DMS 273 treated with DMSO at 0.1 percent for 48 hours (cell line): ENCODE measurements at places on chromosomes 4 and X.

- DNase-seq = no peak
These were observed 10.3 kb downstream of the SRPX2 start for GRCh38 chrX:100654261-100654660.

DNA sequence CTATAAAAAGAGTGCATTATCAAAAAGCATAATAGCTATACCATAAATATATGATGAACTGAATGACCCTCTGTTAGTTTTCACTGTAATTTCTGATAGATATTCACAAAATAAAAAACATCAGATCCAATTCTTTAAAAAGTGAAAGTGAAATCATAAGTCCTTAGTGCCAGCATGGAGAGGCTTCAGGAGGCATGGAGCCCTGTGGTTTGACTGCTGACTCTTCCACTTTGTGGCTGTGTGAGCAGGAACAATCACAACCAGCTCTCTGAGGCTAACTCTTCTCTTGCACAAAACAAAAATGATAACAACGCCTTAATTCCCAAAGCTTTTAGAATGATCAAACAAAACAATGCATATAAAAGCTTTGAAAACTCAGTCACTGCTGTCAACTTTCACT, 1143.9 kb downstream of the PDHA2 start:
- DNase-seq = no peak

GRCh38 chr4:54228961-54229501, at the start of gene PDGFRA:
Gene PDGFRA (plus strand): TSS chr4:54229293. CDS start chr4:54258769, 29,476 bp downstream.
- peak; percentile 33 for DNase-seq

- no peak for DNase-seq
These were observed 28.3 kb downstream of the RFC1 start for GRCh38 chr4:39337841-39338240.

DNA sequence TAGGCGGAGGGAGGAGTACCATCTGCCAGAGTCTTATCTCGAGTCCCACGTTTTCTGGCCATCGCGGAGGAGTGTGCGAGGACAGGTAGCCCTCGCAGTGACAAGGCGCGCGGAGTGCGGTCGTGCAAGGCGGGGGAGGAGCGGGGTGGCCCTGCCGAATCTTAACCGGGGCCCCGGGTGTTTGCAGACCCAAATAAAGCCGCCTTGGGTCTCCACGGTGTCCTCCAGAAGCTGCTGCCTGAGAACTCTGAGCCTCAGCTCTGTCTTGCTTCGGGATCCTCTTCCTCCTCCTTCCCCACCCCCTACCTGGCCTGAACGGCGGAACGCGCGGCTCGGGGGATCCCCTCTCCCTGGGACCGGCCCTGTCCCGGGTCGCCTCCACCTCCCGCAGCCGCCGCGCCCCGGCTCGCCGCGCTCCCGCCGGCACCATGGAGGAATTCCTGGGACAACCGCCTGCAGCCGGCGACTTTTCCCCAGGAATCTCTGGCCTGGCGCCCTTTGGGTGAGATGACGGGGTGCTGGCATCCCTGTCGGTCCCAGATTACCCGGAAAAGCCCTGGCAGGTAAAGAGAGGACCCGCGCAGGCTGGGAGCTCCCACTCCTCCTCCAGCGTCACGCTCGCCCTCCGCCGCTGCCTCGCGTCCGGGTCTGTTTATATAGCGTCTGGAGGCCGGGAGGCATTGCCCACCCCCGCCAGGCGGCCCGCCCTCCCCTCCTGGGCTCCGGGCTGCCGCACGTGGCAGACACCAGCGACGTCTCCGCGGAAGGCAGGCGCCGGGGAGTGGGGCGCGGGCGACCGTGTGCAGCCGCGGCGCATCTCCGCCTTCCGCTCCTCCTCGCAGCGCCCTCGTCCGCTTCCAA, at the start of gene GALNTL6:
Gene GALNTL6 (plus strand): TSS at position 740 of the 861 bp plus-strand sequence.
- no peak for DNase-seq

- peak; percentile 74 for DNase-seq
These were observed 143.4 kb upstream of the MED14 start for GRCh38 chrX:40878766-40879165.

DNA sequence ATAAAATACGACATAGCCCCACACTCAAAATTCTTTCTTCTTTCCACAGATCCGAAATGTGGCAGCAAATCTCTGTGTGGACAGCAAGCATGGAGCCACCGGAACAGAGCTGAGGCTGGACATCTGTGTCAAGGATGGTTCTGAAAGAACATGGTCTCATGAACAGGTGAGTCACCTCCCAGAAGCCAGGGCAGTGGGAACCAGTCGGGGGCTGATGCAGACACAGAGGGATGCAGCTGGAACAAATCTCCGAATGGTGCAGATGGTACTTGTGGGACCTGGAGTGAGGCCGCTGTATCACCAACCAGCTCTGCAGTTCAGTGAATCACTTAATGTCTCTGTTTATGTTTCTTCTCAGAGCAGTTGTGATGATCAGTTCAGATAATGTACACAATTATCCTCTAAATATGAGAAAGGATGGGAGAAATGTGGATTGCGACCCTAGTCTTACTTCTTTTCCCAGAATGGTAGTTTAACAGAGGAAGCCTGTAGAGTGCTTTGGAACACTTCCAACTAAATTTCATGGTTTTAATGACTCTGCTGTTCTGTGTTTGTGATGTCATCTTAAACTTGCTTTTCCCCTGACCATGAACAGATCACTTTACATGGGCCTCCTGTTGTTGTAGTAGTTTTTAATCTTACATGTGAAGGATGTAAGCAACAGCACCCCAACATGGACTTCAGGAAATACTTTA, 159.3 kb upstream of the GALNT7 start:
- DNase-seq = no peak

- no peak for DNase-seq
These were observed 41.6 kb upstream of the SLC25A4 start for GRCh38 chr4:185101354-185101890.

GRCh38 chr4:43471950-43472349, 579.4 kb downstream of the GRXCR1 start:
- no peak for DNase-seq

DNA sequence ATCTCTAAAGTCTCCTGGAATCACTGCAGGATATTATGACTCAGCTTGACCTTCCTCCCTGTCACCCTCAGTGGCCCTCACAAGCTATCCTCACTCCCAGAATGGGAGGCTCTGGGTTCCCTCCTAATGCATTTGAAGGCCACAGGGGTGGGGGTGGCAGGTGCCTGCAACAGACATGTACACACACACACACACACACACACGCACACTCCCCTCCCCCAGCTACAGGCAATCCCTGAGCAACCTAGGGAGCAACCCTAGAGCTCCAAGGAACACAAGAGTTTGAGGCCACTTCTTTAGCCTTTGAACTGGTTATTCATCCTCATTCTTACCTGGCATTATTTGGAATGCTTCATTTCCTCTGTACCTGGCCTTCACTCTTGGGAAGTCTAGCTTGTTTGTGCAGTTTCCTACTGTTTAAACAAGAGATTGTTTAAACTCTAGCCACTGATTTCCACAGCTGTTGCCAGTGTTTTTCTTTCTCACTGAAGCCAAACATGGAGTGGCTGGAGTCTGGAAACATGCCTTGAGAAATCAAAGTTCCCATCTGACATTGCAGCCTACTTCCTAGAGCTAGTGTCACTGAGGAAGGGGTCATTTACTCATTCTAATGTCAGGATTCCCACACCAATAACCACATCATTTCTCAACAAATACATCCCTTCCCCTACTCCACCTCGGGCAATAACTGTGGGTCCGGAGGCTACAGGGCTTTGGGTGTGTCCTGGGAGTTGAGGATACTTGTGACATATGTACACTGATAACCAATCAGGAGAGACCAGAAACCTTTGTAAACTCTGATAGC, 37.7 kb downstream of the MAOA start:
- no peak for DNase-seq

GRCh38 chr4:83771113-83771705, 235.3 kb downstream of the GPAT3 start:
- no peak for DNase-seq

GRCh38 chrX:73818200-73819116, 255.5 kb downstream of the CHIC1 start:
- DNase-seq = no peak

DNA sequence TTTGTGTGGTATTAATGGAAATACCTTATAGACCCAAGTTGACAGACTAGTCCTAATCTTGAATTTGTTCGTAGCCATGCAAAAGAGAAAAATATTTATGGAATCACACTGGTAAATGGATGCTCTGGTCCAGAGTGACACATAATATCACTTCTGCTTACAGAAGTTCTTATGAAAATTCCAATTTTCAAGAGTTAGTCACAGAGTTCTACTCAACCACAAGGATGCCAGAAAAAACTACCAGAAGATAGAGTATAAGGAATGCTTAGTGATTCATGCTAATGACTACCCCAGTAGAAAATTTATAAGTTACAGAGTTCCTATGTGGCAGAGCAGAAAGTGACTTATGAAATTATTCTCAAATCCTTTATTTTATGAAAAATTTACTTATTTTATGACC, 1384.8 kb downstream of the FAM133A start:
- DNase-seq = no peak

- DNase-seq = no peak
These were observed 42.9 kb downstream of the AFF1 start for GRCh38 chr4:86977621-86978184.

DNA sequence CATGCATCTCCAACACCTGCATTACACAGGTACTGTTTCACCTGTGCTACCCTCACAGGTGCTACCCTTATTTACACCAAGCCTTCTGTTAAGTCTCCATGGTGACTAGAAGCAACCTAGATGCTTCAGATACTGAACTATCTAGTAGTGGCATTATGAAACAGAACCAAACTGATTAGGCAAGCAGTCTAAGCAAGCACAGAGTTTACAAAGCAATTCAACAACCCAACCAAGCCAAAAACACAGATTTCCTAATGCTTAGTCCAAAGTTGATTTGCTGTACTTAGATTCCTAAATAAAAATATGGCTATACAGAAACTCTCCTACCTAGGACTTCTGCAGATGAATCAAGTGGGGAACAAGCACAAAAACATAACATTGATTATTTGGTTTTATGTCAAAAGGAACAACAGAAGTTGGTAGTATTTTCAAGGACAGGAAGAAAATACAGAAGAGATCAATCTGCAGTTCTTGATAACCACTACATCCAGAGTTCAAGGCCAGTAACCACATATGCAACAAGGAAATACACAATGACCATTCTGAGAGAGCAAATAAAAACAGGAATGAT, 3.2 kb downstream of the TAPT1 start:
- no peak for DNase-seq

DNA sequence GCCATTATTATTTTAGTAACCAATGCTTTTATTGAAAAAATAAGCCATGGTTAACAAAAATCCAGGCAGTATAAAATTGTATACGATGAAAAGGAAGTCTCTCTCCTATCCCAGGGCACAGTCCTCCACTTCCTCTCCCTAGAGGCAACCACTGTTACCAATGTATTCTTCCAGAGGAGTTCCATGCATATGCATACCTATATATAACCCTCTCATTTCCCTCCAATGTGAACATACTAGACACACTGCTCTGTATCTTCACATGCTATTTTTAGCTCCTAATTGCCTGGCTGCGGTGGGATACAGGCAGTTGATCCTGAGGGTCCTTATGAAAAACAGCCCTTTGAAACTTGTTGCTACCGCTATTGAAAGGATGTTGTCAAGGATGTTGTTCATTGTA, 33.8 kb downstream of the PRPS1 start:
- DNase-seq = no peak

DNA sequence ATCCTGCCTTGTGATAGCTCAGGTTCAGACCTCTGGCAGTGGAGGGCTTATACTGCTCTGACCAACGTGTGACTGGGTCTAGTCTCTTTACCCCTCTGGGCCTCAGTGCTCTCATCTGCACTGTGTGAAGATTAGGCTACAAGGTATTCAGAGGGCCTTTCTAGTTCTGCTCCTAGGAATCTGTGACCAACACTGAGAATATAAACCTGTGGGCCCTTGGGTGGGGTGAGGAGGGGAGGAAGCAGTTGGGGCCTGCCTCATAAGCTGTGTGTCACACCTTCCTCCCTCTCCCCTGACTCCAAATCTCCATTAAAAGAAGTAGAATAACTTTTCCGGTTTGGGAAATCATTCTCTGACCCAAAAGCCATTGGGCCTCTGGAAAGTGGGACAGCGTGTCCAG, 66.3 kb upstream of the MSN start:
- no peak for DNase-seq

GRCh38 chrX:121782976-121783375, 735.6 kb downstream of the GLUD2 start:
- no peak for DNase-seq

GRCh38 chr4:156956826-156957368, 14.7 kb downstream of the PDGFC start:
- no peak for DNase-seq

GRCh38 chr4:98345838-98346237, 84.7 kb downstream of the RAP1GDS1 start:
- no peak for DNase-seq
